ENCODE measurements at places on chromosomes 16 and 17.

GRCh38 chr16:78980825-78981224 is 619.7 kb downstream of the MAF start:
- no peak for DNase-seq

DNA sequence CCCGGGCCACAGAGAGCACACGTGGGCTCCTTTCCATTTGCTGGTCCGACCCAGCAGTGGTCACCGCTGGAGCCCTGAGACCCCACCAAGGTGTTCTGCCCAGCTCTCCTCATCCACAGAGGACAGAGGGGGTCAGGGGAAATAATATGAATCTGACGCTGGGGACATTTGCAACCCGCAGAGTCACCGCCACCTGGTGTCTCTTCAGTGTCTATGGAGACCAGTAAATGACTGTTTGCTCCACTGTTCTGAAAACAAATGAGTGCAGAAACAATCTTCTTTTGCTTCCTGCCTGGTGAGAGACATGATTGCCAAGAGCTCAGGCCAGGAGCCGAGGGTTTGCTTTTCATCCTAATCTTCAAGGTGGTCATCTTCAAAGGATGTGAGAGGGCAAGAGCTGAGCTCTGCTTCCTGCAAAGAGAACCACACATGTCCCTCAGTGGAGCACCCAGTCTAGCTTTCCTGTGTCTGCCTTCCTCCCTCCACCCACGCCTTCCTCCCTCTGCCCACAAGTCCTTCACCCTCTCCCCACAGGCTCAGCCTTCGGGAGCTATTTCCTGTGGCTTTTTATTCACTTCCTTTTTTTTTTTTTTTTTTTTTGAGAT is 14.7 kb upstream of the KLHDC4 start:
- peak; percentile 48 for DNase-seq

DNA sequence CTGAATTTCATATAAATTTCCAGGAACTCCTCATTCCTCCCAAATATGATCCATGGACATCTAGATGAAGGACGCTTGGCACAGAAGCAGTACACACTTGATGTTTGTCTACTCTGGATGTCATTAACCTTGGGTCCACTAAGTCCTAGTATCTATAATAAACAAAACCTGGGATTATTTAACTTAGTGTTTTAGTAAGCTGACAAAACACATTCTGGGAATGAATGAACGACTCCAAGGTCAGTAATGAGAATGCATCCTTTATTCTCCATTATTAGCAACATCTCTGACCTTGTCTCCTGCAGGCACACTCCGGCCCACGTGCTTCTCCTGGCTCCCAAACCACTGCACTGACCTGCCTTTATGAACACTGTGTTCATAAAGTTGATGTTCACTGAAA is 24.1 kb upstream of the CDYL2 start:
- DNase-seq, result no peak

DNA sequence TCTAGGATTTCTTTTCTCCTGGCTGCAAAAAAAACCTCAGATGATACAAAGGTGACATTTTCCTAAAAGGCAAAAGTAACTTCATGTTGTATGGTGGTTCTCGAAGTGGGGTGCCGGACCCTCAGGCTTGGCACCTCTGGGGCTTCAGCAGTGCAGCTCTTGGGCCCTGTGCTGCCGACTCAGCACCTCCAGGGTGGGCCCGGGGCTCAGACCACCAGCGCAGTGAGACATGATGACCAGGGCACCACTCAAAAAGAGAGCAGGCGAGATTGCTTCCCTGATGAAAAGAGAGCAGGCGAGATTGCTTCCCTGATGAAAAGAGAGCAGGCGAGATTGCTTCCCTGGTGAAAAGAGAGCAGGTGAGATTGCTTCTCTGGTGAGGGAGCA is 98.7 kb upstream of the ZNF750 start:
- DNase-seq, result no peak

DNA sequence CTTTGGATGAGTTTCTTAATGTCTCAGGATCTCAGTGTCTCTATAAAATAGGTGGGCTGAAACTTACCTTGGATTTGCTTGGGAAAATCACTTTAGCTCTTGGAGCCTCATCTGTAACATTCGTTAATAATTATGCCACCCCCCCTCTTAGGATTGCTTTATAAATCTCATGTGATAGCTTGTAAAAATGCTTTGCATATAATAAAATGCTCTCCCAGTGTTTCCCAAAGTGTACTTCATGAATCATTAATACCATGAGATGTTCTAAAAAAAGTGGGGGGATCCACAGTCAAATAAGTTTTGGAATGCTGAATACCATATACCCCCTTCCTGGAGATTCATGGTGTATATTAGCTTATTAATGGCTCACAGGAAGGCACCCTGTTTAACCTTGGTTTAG is 5.2 kb downstream of the KRT39 start:
- DNase-seq, result no peak

- no peak for DNase-seq
Observed at GRCh38 chr17:6578491-6578890, 22.1 kb upstream of the PITPNM3 start.

GRCh38 chr16:3787924-3788661 is 70.8 kb upstream of the TRAP1 start:
- no peak for DNase-seq

- DNase-seq, result peak; percentile 48
Observed at GRCh38 chr17:68512960-68513474, 787 bp downstream of the PRKAR1A start.

DNA sequence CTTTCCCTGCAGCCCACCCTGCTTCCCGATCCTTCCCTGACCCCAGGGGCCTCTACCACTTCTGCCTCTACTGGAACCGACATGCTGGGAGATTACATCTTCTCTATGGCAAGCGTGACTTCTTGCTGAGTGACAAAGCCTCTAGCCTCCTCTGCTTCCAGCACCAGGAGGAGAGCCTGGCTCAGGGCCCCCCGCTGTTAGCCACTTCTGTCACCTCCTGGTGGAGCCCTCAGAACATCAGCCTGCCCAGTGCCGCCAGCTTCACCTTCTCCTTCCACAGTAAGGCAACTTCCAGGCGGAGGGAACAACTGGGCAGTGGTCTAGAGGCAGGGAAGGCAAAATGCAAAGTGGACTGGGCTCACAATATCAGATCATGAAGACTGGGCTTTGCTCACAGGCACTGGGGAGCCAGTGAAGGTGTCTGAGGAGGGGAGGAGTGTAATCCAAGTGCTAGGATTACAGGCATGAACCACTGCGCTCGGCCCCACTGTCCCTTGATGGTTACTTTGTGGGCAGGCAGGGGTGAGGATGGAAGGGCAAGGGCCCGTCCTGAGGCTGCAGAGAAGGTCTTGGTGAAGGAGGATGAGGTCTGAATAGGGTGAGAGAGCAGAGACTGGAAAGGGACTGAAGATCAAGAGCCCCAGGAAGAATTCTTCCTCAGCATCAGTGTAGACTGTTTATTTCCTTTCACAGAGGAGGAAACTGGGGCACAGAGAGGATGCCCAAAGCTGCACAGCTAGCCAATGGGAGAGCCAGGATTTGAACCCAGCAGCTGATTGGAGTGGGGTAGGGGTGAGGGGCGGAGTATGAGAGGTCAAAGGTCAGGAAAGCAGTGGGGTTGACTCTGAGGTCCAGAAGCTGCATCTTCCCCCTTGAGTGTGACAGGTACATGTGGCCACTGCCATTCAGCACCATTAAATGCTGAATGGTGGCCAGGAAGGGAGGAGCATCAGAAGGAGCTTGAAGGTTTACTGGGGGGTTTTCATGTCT is 16.5 kb upstream of the ADGRG3 start:
- DNase-seq, result no peak

- DNase-seq, result peak; percentile 75
Observed at GRCh38 chr17:20925091-20925490, 117.7 kb downstream of the USP22 start.

- peak; percentile 73 for DNase-seq
Observed at GRCh38 chr17:73315471-73315870, 3.7 kb upstream of the CDC42EP4 start.
